ENCODE measurements at places on chromosomes 5 and 9.
A peak's percentile ranks its signal among the peaks of the same experiment; 100 is the strongest.

GRCh38 chr5:39013938-39014337, 60.3 kb downstream of the RICTOR start:
- DNase-seq, result no peak

DNA sequence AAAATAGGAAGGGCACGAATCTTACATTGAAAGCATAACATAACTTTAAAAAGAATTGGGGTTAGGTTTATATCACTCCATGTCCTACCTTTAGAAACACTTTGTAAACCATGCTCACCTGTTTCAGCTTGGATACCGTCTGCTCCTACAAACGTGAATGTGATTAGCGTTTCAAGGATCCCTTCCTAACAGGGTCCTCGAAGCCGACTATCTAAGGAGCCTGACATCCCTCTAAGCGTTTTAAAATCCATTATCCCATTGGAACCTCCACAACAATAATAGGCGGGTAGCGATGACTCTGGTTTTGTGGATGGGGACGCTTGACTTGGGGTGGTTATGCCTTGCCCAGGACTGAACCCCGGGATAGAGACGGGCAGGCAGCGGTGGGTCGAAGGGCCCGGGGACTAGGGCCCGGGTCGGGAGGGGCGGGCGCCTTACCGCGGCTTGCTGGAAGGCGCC, 937 bp downstream of the SVEP1 start:
- DNase-seq, result no peak

DNA sequence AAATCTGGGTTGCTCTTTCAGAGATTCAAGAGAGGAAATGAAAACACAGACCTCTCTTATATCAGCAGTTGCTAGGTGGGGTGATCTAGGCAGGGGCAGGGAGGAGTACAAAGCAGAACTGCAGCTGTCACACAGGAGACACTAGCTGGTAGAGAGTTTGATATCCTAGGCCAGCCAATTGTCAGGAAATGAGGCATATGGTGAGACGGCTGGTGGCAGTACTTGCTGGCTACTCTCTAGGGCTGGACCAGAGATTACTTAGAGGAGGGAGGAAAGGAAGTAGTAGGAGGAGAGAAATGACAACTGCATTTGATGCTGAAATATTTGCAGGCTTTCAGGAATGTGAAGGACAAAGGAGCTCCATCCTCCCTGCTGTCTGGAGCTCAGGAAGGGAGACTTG, 113.8 kb downstream of the TRIM32 start:
- DNase-seq, result no peak

DNA sequence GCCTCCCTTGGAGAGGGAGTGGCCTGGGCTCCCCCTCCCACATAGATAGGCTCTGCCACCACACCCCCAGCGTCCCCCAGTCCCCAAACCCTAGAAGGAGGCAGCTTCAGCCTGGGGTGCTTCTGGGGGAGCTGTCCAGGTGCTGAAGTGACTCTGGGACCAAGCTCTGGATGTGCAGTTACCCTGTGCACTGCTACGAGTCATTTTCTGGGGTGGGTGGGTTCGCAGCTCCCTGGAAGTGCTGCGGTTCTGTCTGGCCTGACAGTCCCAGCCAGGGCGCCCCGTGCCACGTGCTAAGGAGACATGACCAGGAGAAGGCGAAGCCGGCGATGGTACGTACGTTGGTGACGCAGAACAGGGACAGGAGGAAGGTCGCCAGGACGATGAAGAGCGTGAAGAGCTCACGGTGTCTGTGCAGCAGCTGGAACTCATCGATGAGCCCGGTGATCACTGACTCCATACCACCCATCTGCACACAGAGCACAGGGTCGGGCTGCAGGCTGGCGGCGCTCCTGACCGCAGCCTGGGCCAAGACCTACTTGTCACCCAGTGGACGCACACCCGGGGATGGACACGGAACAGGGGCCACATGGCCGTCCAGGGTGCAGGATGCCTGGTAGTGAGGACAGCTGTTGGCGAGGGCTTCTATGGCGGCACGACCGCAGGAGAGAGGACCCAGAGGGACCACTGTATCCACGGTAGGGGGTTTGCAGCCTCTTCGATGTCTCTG, 35.7 kb downstream of the SLC6A3 start:
- DNase-seq, result no peak

GRCh38 chr5:139459451-139459934, 3.0 kb downstream of the ECSCR start:
- DNase-seq, result no peak

DNA sequence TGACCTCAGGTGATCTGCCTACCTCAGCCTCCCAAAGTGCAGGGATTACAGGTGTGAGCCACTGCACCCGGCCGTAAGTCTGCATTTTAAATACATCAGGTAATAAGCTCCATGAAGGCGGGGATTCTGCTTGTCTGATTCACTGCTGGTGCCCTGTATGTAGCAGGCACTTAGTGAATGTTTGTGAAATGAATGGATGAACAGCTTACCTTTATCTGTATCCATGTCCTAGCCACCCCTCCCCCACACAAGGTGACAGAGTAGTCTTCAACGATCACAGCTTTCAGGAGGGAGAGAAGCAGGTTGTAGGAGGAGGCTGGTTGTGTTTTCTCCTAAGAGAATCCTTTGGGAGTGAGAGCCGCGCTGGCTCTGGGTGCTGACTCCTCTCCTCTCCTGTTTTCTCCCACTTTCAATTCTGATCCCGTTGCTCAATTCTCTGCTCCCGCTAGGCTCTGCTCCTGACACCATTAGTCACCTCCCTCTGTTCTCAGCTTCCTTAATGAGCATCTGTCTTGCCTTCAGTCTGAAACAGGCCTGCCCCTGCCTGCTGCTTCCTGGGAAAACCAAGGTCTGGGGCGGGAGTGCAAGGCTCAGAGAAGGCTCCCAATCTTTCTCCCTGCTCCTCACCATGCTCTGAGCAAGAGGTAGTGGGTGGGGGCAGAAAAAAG, 88.8 kb upstream of the CTNNA1 start:
- DNase-seq, result no peak

GRCh38 chr9:5630081-5630507, 1.2 kb downstream of the RIC1 start:
- DNase-seq, result no peak

DNA sequence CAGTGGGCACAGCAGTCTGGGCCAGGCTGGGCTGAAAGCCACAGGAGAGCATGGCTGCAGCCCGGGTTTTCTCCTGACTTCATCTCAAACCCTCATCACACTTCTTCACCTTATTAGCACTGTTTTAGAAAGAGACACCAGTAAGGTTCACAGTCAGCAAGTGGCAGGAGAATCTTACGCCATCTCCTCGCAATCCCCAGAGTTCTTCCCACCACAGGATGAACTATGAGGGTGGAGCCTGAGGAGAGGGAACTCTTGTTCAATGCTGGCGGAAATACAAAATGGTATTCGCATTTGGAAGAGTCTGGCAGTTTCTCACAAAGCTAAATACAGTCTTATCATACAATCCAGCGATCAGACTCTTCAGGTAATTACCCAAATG, 14.7 kb downstream of the BICD2 start:
- DNase-seq, result no peak

DNA sequence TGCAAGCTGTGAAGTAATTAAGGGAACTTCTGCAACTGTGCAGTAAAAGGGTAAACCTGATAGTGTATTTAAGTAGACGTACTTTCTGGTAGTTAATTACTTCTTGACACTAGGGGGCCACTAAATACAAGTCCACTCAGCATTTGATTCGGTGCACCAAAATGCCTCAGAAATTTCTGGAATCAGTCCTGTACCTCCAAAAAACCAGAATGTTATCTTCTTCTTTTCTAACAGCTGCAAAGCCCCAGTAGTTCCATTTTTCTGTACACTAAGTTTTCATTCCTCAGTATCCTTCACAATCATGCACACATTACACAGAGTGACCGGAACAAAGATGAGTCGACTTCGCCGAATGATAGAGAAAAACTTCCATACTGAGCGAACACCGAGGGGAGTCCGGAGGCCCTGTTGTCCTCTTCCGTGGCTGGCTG, 484 bp downstream of the GFM2 start:
- DNase-seq, result peak; percentile 28

GRCh38 chr9:128429513-128430086, 8.9 kb downstream of the CERCAM start:
- no peak for DNase-seq

GRCh38 chr5:57566914-57567313, 84.3 kb upstream of the ACTBL2 start:
- DNase-seq, result no peak

DNA sequence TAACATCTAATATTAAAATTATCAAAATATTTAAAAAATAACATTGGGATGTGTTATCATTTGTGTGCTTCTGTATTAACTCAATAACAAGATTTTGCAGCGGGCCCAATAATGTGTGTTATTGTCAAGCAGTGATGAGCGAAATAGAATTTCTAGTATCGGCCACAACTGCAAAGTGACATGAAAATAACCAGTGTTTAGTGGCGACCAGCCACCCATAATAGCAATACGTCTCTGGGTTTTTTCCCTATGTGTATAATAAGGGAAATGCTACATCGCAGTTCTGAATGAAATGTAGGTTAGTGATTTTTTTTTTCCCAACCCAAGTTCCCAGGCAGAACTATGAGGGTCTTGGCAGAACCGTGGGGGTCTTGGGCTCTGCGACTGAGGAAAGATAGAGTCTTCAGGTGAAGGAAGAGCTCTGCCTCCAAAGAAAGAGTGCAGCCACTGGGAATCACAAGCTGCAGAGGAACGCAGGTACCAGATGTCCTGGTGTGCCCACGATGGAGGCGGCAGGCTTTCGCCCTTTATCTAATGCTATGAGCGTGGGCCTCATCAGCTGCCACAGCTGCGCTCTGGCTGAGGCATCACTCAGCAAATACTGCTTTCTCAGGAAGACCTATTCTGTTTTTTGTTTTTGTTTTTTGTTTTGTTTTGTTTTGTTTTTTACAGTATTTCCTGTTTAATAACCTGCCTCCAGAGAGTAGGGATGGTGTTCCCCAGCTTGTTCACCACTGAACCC, 235.0 kb downstream of the ROR2 start:
- no peak for DNase-seq

DNA sequence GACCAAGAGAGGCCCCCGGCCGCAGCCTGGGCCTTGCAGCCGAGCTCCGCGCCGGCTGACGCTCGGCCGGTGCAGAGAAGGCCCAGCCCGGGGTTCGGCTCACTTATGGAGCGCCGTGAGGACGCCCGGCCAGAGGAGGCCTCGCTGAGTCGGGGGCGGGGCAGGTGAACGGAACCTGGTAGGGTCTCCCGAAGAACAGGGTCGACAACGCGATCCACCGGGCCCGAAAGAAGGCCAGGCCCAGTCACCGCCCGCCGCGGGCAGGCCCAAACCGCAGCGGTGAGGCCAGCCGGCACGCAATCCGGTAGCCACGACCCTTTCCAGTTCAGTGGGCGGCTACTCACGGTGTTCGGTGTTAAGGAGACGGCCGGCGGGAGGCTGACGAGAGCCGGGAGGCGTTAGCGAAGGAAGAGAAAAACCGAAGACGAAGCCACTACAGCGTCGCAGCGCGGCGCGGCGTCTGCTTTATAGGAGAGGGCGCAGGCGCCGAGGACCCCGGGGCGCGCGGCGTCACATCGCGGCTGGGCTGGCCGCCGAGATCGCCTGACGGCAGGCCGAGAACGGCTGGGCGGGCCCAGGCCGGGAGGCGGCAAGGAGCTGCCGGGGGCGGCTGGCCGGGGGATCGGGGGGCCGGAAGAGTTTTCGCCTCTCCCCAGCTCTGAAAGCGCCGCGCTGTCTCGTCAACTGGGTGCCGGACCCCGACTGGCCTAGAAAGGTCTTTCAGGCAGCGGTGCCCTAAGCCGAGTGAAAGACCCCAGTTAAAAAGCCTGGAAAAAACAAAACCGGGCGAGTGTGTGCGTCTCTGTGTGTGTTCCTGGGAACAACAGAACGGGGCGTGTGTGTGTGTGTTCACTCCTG, at the start of gene SKP1:
Gene SKP1, minus strand, starts transcription at position 440 of the 858 bp plus-strand sequence. CDS start 2,928 bp downstream, outside the sequence.
- DNase-seq, result peak; percentile 82

GRCh38 chr9:95092262-95093072, 225.0 kb downstream of the FANCC start:
- DNase-seq, result no peak

GRCh38 chr9:97625620-97626019, 7.5 kb downstream of the TSTD2 start:
- no peak for DNase-seq

DNA sequence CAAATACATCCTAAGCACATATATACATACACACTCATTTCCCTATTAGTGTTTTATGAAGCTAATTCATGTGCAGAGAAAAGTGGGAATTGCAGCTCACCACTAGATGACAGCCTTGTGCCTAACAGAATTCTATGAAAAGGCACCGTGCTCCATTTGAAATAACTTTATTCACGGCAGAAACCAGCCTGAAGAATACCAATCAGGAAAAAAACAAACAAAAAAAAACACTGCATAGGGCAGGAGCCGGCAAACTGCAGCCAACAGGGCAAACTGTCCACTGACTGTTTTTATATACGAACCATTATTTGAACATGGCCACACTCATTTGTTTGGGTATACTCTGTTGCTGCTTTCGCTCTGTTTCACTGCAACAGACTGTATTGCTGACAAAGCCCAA, 33.6 kb downstream of the ERMP1 start:
- DNase-seq, result no peak

DNA sequence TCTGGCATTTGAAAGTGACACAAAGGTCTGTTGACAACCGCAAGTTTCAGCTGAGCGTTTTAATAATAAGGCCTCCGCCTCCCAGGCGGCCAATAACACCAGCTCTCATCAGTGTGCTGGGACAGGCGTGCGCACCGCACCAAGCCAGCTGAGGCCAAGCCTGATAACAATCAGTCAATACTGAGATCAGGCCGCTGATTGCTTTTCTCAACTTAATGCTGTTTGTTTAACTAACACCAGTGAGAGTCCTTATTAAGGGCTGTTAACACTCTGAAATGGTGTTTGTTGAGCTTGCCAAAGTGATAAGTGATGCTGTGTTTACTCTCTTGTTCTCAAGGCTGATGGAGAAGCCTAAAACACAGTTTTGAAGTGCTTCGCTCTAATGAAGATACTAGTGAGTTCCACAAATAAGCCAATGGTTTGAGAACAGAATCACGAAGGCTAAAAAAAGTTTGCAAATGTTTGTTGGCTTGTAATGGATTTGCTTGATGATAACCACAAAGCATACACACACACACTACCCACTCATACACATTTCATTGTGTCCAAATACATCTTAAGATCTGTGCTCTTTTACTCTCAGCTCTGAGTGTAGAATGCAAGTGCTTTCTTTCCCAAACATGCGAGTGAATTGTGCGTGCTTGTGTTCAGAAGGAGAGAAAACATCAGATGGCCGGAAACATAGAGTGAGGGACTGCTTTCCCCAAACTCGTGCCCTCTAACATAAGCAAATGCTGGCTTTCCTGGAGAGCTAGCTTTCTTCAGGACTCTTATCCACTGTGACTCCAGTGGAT, 330.4 kb upstream of the KLF4 start:
- no peak for DNase-seq

DNA sequence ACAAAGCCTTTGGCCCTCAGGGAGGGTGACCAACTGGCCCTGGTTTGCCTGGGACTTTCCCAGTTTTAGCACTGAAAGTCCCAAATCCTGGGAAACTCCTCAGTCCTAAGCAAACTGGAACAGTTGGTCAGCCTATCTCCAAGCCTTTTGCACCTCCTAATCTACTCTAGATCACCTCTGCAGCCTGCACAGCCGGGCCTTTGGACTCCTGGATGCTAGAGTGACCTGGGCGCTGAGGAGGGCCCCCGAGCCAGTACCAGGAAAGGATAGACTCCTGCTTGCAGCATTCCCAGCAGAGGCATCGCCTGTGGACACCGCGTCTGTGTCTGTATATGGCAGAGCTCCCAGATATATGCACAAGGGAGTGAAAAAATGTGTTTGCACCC, 15.1 kb downstream of the IRF1 start:
- no peak for DNase-seq
